ENCODE measurements at places on chromosomes 5 and 9. TPM values are rescaled to one million over a fixed set of nuclear protein-coding genes. Genes with fewer than 3 reads are reported as not detected.

- H3K4me3 ChIP-seq = no peak overlapping the region
- DNase-seq = no peak
- no peaks in the 10 kb centered on the region for H3K36me3 ChIP-seq
- no peaks in the 10 kb centered on the region for H3K4me1 ChIP-seq
- no peak overlapping the region for H3K27ac ChIP-seq
Observed at GRCh38 chr5:45793638-45794532, 97.7 kb upstream of the HCN1 start.

- no peak for DNase-seq
- H3K27me3 ChIP-seq = peaks cover 3% of the 10 kb centered on the region
- no peaks in the 10 kb centered on the region for H3K4me1 ChIP-seq
Observed at GRCh38 chr5:149951138-149951749, 6.7 kb upstream of the PDE6A start.

GRCh38 chr9:132020272-132020671 lies 59.4 kb downstream of the MED27 start:
- H3K4me1 ChIP-seq = peaks cover 26% of the 10 kb centered on the region
- no peak overlapping the region for H3K4me3 ChIP-seq
- no peaks in the 10 kb centered on the region for H3K27me3 ChIP-seq
- H3K27ac ChIP-seq = no peak overlapping the region
- no peaks in the 10 kb centered on the region for H3K36me3 ChIP-seq

DNA sequence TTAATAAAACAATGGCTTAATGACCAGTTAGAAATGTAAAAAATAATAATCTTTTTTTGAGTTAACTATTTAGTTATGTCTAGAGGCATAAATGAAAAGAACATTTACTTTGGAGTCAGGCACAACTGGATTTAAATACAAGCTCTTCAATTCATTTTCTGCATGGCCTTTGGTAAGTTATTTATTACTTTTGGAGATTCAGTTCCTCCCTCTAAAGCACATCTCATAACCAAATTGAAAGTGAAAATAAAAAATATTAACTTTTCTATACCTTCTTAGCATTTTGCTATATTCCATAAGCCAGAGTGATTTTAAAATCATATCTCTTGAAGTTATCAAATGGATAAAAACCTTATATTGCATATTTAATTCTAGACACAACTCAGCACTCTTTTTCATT lies 434.9 kb upstream of the SMARCA2 start:
- no peaks in the 10 kb centered on the region for H3K4me1 ChIP-seq
- no peak overlapping the region for H3K4me3 ChIP-seq
- DNase-seq = no peak

DNA sequence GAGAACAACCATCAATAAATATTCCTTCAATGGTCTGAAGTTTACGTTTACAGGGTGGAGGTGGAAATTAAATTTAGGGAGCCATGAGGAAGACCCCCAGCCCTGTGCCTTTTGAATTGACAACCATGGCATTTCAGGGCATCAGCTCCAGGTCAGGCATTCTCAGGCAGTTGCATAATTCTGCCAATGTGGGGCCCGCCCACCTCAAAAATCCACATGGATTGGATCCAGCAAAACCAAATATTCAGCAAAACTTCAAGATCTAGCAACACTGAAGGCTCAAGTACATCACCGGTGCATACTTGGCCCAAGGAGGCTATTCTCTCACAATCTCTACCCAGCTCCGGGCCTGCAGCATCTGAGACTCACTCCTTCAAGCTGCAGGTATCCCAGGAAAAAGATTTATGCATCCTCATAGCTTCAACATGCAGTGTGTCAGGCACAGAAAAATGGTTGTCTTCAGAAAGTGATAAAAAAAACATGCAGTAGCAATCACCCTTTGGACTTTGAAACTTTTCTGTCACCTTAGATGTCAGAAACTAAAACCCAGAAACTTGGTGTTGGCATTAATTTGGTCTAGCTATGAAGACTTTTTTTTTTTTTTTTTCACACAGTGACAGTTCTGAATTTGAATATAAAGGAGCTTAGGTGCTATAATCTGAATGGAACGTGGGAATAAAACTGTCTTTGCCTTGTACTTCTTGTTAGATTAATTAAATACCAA lies 21.4 kb upstream of the ANXA2R start:
- H3K36me3 ChIP-seq = peaks cover 7% of the 10 kb centered on the region
- DNase-seq = no peak
- peak overlapping the region; percentile 53 for H3K27ac ChIP-seq
- peaks cover 28% of the 10 kb centered on the region for H3K4me1 ChIP-seq
- no peak overlapping the region for H3K4me3 ChIP-seq
- H3K27me3 ChIP-seq = no peaks in the 10 kb centered on the region

DNA sequence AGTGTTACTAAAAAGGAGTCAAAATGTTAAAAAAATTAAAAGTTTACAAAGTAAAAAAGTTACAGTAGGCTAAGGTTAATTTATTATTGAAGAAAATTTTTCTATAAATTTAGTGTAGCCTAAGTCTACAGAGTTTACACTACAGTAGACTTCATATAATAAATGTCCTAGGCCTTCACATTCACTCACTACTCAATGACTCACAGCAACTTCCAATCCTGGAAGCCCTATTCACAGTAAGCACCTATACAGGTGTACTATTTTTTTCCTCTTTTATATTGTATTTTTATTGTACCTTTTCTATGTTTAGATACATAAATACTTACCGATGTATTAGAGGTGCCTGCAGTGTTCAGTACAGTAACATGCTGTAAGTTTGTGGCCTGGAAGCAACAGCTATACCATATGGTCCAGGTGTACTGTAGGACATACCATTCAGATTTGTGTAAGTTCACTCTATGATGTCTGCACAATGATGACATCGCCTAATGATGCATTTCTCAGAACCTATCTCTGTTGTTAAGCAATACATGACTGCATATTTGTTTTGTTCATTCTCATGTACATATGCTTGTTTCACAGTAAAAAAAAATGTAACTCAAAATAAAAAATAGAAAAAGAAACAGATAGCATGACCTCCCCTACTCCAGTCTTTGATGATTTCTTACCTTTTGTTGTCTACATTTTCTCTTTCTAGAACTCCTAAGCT lies 64.7 kb downstream of the NR3C1 start:
- no peak for DNase-seq
- no peak overlapping the region for H3K4me3 ChIP-seq
- peaks cover 46% of the 10 kb centered on the region for H3K4me1 ChIP-seq
- H3K36me3 ChIP-seq = no peaks in the 10 kb centered on the region
- no peaks in the 10 kb centered on the region for H3K27me3 ChIP-seq

GRCh38 chr5:142072488-142072887 lies 36.1 kb upstream of the NDFIP1 start:
- H3K27ac ChIP-seq = peak overlapping the region; percentile 50
- no peaks in the 10 kb centered on the region for H3K36me3 ChIP-seq
- peaks cover 27% of the 10 kb centered on the region for H3K4me1 ChIP-seq
- DNase-seq = no peak

GRCh38 chr5:98425640-98426039 lies 347.8 kb upstream of the RGMB start:
- no peaks in the 10 kb centered on the region for H3K36me3 ChIP-seq
- DNase-seq = no peak
- no peaks in the 10 kb centered on the region for H3K4me1 ChIP-seq
- no peak overlapping the region for H3K4me3 ChIP-seq
- H3K27me3 ChIP-seq = peaks cover 18% of the 10 kb centered on the region
- H3K27ac ChIP-seq = no peak overlapping the region

GRCh38 chr5:125004009-125004408 lies 257.6 kb upstream of the ZNF608 start:
- DNase-seq = no peak
- H3K4me3 ChIP-seq = no peak overlapping the region
- H3K27me3 ChIP-seq = no peaks in the 10 kb centered on the region
- H3K4me1 ChIP-seq = peaks cover 3% of the 10 kb centered on the region
- H3K27ac ChIP-seq = no peak overlapping the region
- no peaks in the 10 kb centered on the region for H3K36me3 ChIP-seq

DNA sequence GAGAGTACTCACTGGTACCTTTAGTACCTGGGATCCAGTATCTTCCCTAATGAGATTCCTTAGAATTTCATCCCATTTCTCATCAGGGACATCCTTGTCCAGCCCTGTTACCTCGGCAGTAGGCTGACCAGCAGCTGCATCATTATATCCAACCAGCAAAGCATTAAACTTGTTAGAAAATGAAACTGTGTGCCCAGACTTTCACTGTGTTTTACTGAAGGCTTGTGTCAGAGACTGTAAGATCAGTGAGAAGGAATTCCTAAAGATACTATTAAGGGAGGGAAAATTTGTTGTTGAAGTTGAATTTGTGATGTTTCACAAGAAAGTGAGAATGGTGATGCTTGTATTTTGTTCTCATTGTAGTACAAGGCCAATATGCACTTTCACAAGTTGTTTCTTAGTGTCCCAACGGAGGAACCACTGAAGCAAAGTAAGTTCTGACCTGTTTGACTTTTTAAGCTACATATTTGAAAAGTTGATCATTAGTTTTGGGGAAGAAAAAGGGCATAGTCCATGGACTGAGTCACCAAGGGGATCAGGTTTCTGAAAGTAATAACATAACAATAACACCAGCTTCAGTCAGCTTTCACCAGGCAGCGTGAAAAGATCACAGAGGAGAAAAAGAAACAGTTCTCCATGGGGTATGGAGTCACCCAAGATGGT lies 48.8 kb downstream of the GRAMD2B start:
- DNase-seq = no peak
- H3K27me3 ChIP-seq = no peaks in the 10 kb centered on the region
- H3K4me1 ChIP-seq = peaks cover 2% of the 10 kb centered on the region
- H3K27ac ChIP-seq = no peak overlapping the region
- peaks cover 43% of the 10 kb centered on the region for H3K36me3 ChIP-seq

DNA sequence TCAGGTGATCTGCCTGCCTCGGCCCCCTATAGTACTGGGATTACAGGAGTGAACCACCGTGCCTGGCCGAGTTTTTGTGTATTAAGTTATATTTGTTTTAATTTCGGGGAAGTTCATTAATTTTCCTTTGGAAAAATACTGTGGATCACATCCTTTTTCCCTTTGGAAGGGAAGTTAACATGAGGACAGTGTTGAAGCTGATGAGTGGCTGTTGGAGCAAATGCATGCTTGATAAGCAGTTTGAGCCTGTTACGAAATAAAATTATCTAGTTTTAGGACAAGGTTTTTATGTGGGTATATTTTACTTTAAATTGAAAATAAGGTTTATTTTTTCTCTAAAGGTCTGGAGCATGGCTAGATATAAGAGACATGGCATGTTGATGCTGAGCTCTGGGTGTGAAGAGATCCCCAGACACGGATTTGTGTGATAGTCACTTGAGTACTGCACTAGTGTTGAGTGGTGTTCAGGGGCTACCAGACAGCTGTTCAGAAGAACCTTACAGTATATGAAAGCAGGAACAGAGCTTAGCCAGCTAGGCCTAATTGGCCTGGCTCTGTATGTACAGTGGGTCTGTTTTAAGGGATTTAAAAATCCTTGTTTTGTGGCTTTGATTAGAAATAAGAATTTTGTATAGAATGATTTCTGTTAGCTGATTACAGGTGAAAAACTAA lies 17.4 kb downstream of the LMNB1 start:
- DNase-seq = no peak
- H3K27me3 ChIP-seq = no peaks in the 10 kb centered on the region
- no peak overlapping the region for H3K27ac ChIP-seq
- peaks cover 2% of the 10 kb centered on the region for H3K36me3 ChIP-seq
- H3K4me1 ChIP-seq = peaks cover 41% of the 10 kb centered on the region
- H3K4me3 ChIP-seq = no peak overlapping the region

The PROB1 gene
- 0.88 TPM for total RNA-seq

- DNase-seq = no peak
- no peak overlapping the region for H3K27ac ChIP-seq
- H3K36me3 ChIP-seq = peaks cover 16% of the 10 kb centered on the region
- no peak overlapping the region for H3K4me3 ChIP-seq
Observed at GRCh38 chr9:131960311-131960710, 119.4 kb downstream of the MED27 start.

DNA sequence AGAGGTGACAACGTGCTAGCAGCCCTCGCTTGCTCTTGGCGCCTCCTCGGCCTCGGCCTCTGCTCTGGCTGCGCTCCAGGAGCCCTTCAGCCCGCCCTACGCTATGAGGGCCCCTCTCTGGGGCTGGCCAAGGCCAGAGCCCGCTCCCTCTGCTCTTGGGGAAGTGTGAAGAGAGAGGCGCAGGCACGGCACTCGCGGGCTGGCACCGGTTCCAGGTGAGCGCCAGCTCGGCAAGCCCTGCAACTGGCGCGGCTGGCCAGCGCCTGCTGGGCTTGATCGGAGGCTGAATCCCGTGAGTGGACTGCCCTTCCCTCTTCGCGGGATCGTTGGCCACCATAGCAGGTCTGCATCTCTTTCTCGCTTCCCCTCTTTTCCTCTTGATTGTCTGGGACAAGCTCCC lies 298.0 kb upstream of the PTPRD start:
- no peak for DNase-seq
- H3K36me3 ChIP-seq = peaks cover 6% of the 10 kb centered on the region
- no peak overlapping the region for H3K27ac ChIP-seq
- H3K4me1 ChIP-seq = no peaks in the 10 kb centered on the region

The FYB1 gene
- 642 TPM for total RNA-seq

The LTC4S gene
- total RNA-seq = 5.5 TPM

DNA sequence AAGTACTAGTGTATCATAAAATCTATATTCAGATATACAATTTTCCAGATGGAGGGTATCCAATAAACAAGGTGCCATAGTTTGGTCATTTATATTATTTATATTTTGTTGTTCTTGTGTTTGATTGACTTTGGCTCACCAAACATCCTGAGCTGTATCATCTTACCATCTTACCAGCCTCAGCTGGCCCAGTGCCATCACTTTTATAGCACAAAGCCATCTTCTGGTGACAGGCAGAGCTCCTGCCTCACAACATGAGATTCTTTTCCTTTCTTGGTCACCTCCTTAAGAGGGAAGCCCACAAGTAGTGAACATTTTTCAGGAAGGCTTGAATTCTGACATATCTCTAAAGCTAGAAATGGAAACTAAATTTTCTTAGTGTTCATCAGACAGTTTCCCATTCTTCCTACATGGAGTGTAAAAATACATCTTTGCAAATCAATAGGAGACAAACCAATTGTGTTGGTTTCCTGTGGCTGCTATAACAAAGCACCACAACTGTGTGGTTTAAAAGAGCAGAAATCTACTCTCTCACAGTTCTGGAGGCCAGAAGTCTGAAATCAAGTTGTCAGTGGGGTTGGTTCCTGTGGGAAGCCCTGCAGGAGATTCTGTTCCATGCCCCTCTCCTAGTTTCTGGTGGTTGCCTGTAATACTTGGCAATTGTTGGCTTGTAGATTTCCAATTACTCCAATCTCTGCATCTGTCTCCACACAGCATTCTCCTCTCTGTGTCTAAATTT lies 341.8 kb downstream of the MAN2A1 start:
- H3K4me1 ChIP-seq = peaks cover 47% of the 10 kb centered on the region
- DNase-seq = peak; percentile 23
- H3K4me3 ChIP-seq = peak overlapping the region; percentile 14
- no peaks in the 10 kb centered on the region for H3K36me3 ChIP-seq

- DNase-seq = no peak
- no peaks in the 10 kb centered on the region for H3K36me3 ChIP-seq
- no peaks in the 10 kb centered on the region for H3K27me3 ChIP-seq
- no peak overlapping the region for H3K27ac ChIP-seq
- H3K4me1 ChIP-seq = no peaks in the 10 kb centered on the region
- H3K4me3 ChIP-seq = no peak overlapping the region
Observed at GRCh38 chr5:111603446-111603827, 91.1 kb upstream of the STARD4 start.

The CD72 gene
- 7.8 TPM for total RNA-seq

The CWC27 gene
- total RNA-seq = 23.6 TPM

GRCh38 chr5:32543291-32543690 lies 42.1 kb upstream of the SUB1 start:
- H3K27me3 ChIP-seq = no peaks in the 10 kb centered on the region
- H3K4me3 ChIP-seq = no peak overlapping the region
- H3K36me3 ChIP-seq = no peaks in the 10 kb centered on the region
- peaks cover 17% of the 10 kb centered on the region for H3K4me1 ChIP-seq
- DNase-seq = no peak
